ENCODE measurements at places on chromosomes 11 and 22. TPM values are rescaled to one million over a fixed set of nuclear protein-coding genes. Genes with fewer than 3 reads are reported as not detected.

The RAB3IL1 gene
- total RNA-seq: 4.6 TPM

The ASPHD2 gene
- total RNA-seq: 0.77 TPM

The CST6 gene
- total RNA-seq: not detected

The RAB36 gene
- 0.67 TPM for total RNA-seq

The TSGA10IP gene
- not detected for total RNA-seq

The DEPDC7 gene
- 1.3 TPM for total RNA-seq

The ANO1 gene
- 2.7 TPM for total RNA-seq

The CACNA1I gene
- 0.05 TPM for total RNA-seq

The PHLDB1 gene
- total RNA-seq: 18.3 TPM

The CD3D gene
- total RNA-seq: not detected

The C11orf97 gene
- not detected for total RNA-seq

The SNX19 gene
- 28.7 TPM for total RNA-seq

The NLRX1 gene
- total RNA-seq: 12.4 TPM

The CADM1 gene
- 0.35 TPM for total RNA-seq

- no peak for DNase-seq
Observed at GRCh38 chr11:8203414-8203715, 34.5 kb upstream of the RIC3 start.

- no peak for DNase-seq
Observed at GRCh38 chr11:11946878-11947277, 61.5 kb downstream of the DKK3 start.

DNA sequence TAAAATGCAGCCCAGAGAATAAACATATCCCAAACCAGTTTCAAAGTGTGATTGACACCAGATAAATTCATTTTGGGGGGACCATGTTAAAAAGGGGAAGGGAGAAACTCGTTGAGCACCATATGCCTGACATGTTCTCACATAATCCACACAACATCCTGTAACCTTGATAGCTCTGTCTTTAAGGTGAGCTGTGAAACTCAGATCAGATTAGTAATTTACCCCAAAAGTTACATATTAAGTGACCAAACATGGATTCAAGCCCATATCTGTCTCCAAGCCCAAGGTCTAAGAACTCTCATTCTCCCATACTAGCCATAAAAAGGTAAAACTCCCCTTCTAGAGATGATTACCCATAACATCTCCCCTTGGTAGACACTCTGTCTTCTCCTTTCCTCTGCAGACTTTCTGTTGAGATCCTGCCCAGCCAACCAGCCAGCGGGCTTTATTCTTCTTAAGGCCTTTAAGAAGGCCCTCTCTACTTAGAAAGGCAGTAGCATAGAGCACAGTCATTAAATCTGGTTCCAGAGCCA, 150.7 kb downstream of the CCDC34 start:
- no peak for DNase-seq

GRCh38 chr22:43860126-43860525, 2.2 kb downstream of the SULT4A1 start:
- no peak for DNase-seq

DNA sequence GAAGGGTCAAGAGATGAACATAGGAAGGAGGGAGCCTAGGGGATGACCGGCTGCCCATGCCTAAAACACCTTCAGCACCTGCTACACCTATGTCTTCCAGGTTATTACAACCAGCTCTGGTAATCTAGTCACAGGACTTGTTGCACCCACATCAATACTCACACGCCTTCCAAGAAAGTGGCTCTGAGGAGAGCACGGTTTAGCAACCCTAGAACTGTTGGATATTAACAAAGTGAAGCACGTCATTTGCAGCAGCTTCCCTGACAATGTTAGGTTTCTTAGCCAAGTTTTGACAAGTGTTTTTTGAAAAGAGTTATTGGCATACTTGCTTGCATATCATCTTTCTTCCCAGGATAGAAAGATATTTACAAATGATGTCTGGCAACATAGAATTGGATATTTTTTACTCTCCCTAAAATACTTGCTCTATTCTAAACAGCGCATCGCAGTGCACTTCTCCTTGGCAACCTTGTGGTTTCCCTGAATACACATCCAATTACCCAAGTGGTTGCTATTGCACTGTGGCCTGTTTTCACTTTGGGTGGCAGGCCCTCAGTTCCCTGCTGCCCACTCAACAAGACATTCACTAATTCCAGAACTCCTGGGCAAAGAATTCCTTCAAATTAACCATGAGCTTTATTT, 94.3 kb upstream of the ARHGAP42 start:
- no peak for DNase-seq

DNA sequence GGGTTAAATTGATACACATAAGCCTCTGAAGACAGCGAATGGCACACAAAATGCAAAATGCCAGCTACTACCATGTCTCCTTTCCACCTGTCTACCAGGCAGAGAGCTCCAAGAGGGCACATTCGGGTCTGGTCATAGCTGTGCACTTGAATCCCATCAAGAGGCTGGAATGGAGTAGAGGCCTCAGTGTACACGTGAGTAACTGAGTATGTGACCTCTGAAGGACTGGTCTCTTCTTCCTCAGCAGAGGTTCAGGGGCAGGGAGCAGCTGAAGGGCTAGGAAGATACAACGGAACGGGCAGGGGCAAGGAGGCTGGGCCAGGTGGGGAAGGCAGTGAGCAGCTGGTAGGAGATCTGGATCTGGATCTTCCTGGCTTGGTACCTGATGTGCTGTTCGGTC, 56.3 kb upstream of the PHOX2A start:
- DNase-seq: no peak

DNA sequence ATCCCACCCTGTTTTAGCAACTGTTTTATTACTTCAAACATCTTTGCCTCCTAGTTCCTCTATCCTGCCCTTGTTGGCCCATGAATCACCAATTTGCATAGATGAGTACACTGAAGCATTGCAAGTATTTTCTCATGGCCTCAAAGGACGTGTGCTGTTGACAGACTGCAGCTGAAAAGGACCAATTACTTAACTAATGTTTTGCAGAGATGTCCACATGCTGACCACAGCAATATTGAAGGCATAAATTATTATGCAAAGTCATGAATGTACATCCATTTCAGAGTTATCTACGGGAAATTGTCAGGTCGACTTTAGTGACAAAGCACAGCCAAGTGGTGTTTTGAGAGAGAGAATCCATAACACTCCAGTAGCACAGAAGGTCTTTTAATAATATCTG, 64.8 kb downstream of the CADM1 start:
- DNase-seq: no peak

- no peak for DNase-seq
Observed at GRCh38 chr11:93902921-93903320, 52.5 kb upstream of the VSTM5 start.

GRCh38 chr22:39663751-39664150, 93.2 kb downstream of the CACNA1I start:
- no peak for DNase-seq

GRCh38 chr22:31742682-31743081, 7.2 kb downstream of the PRR14L start:
- no peak for DNase-seq

- DNase-seq: peak; percentile 58
Observed at GRCh38 chr11:70399681-70400112, 1.4 kb downstream of the CTTN start.

- DNase-seq: no peak
Observed at GRCh38 chr11:78615724-78616123, 41.1 kb upstream of the NARS2 start.

DNA sequence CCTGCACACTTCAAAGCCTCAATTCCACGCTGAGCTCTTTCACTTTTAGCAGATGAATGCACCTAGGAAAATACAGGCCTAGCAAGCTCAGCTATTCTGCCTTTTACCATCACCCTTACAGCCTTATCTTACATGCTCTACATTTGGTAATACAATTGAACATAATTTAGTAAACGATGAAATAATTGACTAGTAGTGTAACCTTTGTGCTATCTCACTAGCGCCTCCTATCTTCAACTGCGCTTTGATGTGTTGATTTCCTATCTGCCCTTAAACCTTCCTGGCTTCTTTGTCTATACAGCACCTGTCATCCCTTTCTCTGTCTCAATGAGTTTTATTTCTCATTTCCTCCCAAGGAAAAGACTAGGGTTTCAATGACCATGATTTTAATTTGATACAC, 149.7 kb downstream of the LRRC4C start:
- no peak for DNase-seq

DNA sequence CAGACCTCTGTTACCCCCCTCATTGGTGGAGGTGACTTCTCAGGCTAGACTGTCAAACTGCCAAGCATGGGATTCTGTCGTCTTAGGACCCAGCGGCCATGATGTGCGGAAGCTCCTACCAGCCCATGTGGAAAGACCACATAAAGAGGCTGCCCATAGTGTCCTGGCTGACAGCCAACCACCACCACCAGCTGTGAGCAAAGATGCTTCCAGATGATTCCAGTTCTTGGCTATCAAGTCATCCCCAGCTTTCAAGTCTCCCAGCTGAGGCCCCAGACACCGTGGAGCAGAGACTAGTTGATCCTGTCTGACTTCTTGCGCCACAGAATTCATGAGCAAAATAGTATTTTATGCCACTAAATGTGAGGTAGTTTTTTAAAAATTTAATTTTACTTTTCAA, 32.9 kb downstream of the SCUBE1 start:
- DNase-seq: no peak

- DNase-seq: no peak
Observed at GRCh38 chr22:42643634-42644421, 3.4 kb upstream of the ATP5MGL start.

DNA sequence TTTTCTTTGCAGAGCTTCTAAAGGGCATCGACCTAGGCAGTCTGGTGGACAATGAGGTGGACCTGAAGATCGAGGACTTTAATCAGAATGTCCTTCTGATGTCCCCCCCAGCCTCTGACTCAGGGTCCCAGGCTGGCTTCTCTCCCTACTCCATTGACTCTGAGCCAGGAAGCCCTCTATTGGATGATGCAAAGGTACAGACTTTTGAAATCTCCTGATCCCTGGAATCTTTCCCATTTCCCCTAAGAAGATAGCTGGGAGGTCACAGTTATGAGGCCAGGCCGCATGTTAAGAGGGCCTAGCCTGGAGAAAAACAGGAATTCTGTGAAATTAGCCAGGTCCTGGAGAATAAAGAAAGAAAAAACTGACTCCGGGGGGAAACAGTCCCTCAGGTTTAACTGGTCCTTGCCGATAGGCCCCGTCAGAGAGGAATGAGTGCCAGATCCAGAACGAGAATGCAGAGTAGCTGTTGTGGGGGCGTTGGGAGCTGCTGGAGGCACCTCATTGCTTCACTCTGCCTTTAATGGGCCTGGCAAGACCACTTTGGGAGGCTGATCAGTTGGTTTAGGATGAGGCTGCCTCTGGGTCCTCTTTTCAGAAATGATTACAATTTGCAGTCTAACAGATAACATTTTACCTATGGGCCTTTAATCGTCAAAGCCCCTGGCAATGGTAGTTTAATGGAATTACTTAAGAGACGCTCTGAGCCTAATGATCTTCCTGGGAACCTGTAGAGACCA, 39.2 kb downstream of the SHISA8 start:
- no peak for DNase-seq

- DNase-seq: no peak
Observed at GRCh38 chr11:93500759-93501158, 42.4 kb downstream of the SMCO4 start.

DNA sequence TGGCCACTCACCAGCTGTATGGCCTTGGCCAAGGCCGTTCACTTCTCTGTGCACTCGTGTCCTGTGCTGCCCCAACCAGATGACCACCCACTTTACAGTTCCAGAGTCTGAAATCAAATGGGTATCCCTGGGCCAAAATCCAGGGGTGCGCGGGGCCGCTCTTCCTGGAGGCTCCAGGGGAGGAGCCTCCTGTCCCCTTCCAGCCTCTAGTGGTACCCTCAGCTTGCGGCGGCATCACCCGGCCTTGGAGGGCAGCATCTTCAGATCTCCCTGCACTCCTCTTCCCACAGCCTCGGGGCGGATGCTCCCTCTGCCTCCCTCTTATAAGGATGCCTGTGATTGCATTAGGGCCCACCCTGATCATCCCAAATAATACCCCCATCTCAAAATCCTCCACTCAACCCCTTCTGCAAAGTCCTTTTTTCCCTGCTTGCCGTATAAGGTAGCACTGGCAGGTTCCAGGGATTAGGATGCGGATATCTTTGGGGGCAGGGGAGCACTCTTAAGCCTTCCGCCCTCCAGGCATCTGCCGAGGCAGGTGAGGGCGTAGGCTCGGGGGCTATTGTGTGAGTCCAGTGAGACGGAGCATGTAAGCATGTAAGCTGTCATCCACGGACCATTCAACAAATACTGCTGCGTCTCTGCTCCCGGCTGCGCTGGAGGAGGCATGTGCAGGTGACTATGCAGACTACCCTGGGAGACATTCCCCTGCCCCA, 24.4 kb upstream of the SHISAL1 start:
- no peak for DNase-seq

GRCh38 chr11:128642571-128642970, 51.3 kb upstream of the FLI1 start:
- DNase-seq: no peak

Data from NCI-H460 (cell line).